Stimulated activated CD4-positive, alpha-beta T cell treated with anti-CD3 and anti-CD28 coated beads, TNF-alpha, amount 100 ng/mL, for 24 hours (primary cell): ENCODE measurements at places on chromosomes 12 and 14.
A peak's percentile ranks its signal among the peaks of the same experiment; 100 is the strongest.

GRCh38 chr12:97173688-97174410, 266.8 kb downstream of the NEDD1 start:
- DNase-seq = no peak

GRCh38 chr12:13745111-13745860, 236.1 kb downstream of the GRIN2B start:
- no peak for DNase-seq

GRCh38 chr12:15699886-15700285, 89.3 kb downstream of the EPS8 start:
- DNase-seq = no peak

DNA sequence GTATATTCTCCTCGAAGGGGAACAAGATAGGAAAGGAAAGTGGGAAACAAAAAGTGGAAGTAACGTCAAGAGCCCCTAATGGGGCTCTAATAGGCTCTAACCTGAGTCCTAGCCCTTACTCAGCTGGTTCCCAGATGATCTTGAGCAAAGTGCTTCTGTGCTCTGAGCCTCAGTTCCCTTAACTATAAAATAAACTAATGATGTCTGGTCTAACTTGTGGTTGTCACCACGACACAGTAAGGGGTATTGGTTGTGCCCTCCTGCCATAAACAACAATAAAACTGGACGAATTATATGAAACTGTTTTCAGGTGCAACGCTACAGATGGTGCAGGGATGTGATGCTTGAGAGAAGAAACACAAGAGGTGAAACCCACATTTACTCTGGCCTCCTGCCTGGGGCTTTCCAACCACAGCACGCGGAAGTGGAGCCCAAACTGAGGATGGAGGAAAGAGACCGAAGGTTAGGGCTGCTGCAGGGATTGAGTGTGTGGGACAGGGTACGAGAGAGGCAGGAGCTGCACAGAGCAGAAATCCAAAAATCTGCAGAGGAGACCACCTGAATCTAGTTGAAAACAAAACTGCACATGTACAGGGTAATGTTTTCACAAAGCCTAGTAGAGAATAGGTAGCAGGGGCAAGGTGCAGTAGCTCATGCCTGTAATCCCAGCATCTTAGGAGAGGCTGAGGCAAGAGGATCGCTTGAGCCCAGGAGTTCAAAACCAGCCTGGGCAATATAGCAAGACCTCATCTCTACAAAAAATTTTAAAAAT, 45.6 kb upstream of the BCL2L14 start:
- DNase-seq = peak; percentile 37

GRCh38 chr12:64452559-64453329, 824 bp downstream of the TBK1 start:
- DNase-seq = no peak
